ENCODE measurements at places on chromosomes 7 and 10.

DNA sequence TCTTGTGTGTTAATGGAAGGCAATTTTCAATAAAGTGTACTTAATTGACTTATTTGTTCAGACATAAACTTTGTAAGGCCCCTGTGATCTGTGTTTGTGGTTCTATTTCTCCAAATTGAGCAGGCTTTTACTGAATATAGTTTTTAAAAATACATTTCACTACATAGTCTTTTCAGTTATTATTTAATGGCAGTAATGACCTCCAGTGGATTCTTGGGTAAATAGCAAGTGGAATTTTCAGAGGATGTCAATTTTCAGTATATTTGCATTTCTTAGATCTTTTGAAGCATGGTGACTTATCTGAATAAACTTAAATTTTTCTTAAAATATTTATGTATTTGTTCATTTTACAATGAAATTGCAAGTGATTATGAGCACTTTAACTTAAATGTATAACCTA lies 203.1 kb upstream of the PCLO start:
- no peak for DNase-seq

GRCh38 chr10:118595598-118596425 lies at the start of gene PRLHR:
TSS of gene PRLHR (minus strand) at chr10:118595648. CDS start at chr10:118595244, 404 bp downstream.
- no peak for DNase-seq

GRCh38 chr10:17831341-17831740 lies 22.2 kb downstream of the MRC1 start:
- DNase-seq: no peak

DNA sequence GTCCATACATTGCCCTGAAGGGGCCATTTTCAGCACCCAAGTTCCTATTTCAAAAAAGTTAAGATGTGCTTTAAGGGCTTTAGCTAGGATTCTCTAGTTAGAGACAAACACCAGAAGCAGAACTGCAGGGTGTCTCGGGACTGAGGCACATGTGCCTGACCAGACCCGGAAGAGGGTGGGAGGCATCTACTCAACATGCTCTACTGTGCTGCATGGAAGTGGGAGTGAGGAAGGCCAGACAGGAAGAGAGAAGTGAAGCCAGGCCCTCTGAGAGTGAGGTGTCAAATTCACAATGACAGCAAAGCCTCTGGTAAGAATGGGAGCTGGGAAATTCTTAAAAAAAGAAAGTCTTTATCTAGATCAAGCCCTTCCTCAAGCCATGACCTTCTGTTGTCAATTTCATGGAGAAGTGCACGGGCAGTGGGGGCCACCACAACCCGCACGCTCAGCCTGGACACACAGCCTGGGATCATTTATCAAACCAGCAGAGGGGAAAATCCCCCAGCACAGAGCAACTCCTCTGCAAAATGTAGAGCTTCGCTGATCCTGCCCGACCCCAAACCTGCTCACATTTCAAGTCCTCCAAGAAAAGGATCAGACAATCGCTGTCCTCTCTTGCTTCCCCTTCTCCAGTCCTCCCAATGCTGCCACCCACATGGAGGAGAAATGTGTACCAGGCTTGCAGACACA lies 38.7 kb downstream of the PLXNA4 start:
- no peak for DNase-seq

DNA sequence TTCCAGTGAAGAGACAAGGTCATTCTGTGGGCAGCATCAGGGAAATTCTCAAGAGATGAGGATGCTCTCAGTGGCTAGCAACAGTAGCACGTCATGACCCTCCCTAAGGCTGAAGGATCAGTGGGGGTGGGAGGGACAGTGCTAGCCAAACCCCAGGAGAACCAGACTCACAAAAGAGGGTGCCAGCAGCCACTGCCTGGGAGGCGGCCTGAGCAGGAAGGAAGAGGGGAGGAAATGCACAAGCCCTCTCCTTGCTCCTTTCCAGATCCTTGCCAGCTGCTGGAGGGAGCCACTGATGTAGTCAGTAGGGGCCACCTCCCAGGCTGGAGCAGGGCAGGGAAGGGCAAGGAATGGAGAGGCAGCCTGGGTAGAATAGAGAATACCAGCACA lies 302.7 kb downstream of the RPS24 start:
- DNase-seq: no peak

- DNase-seq: no peak
Observed at GRCh38 chr10:17782921-17783665, 26.1 kb upstream of the MRC1 start.

DNA sequence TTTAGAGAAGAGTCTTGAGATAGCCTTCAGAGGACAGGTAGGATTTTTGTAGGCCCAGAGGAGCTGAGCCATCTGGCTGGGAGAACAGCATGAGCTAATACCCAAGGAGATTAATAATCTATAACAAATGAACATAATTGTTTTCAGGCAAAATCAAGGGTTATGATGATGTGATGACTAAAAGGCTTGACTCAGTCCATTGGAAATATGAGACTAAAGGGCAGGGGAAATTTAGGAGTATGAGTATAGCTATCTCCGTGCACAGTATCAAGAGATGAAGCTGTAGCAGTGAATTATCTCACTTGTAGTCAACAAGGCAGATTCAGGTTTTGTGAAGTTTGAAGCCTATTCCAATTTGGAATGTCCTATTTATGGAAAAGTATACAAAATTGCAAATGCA lies 40.1 kb downstream of the CSTF2T start:
- no peak for DNase-seq

- DNase-seq: no peak
Observed at GRCh38 chr10:79285315-79286197, 61.7 kb upstream of the PPIF start.

DNA sequence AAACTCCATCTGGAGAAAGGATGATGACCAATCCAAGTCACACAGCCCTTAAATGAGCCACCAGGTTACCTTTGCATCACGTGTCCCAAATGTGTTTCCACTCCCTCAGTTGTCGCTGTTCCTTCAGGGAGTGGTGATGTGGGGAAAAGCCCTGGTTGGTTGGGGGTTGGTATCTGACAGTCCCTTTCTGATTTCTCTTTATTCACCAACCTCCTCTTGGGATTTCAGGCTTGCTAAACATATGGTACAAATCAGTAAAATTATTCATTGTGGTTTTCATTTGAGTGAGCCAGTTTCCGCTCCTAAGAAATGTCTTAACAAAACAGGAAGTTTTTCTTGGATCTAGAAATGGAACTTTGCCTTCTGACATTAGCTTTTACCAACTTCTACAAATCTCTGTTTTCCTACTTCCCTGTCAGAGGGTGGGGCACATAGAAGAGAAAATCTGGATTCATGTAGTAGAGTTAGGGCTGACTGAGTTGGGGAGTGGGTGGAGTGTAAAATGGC lies 40.0 kb upstream of the KMT2E start:
- no peak for DNase-seq

- no peak for DNase-seq
Observed at GRCh38 chr10:14405076-14406065, 74.6 kb upstream of the FRMD4A start.

DNA sequence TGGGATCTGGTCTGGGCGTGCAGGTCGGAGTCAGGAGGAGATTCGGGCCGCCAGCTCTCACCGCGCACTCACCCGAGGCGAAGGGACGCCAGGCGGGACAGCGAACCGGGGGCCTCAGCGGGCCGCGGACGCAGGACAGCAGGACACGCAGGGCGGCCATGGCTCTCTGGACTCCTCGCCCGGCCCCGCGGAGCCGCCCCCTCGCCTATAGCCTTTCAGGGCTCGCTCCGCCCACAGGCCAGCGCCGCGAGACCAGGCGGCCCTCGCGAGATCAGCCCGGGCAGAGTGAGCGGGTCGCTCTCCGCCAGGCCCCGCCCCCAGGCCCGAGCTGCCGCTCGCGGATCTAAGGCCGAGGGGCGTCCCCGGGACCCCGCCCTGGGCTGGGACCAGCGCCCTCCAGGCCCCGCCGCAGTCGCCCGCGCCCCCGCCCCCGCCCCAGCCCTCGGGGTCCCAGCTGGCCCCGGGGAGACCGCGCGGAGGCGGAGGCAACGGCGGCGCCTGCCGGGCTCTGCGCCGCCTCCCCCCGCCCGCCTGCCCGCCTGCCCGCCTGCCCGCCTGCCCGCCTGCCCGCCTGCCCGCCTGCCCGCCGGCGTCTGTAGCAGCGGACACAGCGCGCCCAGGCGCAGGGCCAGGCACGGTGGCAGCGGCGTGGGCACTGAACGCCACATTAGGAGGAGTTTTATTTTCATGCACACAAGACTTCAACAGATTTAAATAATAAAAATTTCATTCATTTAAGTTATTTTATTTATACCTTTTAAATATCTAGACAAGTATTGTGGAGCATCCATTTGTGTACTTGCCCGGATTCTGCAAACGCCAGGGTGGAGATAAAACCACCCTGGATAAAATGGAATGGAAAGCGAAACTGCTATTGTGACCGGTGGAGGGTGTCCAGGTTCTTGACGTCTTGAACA lies at the start of gene ECHS1:
Gene ECHS1 (minus strand): TSS at position 181 of the 917 bp plus-strand sequence. CDS start 21 bp downstream, at position 160.
- DNase-seq: peak; percentile 80

GRCh38 chr7:999941-1000935 lies 17.3 kb downstream of the CYP2W1 start:
- DNase-seq: no peak

DNA sequence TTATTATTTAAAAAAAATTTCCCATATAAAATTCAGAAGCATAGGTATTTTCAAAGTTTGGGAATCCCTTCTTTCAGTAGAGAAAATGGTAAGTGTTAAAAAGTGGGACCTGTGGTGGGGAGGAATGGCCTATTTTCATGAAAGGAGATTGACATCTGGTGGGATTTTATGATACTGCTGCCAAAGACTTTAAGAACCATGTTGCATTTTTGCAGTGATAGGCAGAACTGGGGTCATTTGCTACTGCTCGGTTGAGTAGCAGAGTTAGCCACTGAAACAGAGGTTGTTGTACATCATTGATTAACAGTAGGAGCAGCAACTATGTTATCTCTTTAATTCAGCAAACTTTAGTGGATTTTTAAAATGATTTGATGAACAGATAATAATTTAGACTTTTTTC lies 4.4 kb downstream of the BICC1 start:
- DNase-seq: no peak

- DNase-seq: no peak
Observed at GRCh38 chr7:121503730-121504129, 107.6 kb upstream of the FAM3C start.

- DNase-seq: no peak
Observed at GRCh38 chr7:101869026-101869900, 51.8 kb downstream of the CUX1 start.

DNA sequence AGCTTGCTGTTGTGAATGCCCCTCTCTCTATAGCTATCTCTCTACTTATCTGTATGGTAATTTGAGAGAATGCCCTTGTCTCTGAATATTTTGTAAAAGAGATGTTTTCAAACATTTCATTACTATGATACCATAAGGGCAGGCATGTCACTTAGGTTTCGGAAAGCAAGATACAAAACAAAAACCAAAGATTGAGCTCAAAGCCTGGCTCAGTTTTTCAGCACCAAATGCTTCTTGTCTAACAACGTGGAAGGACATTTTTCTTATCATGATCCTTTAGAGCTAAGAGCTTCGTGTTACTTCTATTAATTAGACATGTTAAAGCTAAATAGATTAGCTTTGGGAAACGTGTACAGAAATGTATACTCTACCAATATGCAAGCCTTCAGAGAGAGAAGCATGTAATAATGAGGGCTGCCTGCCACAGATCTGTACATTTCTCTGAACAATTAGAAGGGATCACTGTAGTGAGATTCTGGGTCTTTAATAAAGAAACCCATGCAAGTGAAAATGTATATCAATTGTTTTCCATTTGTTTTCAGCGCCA lies 148.9 kb downstream of the ARID5B start:
- DNase-seq: no peak

DNA sequence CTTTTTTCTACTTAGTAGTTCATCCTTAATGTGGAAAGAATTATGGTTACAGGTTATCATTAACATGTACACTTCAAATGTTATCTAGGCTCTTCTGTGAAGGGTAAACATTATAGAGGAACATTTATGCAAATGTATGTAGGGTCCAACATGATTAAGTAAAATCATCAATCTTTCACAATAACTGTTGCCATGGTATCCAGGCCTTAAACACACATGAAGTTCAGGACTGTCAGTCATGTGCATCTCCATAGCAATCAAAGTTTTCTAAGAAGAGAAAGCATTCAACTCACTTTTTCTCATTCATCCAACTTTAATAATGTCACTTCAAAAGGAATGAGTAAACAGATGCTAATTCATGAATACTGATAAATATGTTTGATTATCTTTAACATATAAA lies 83.6 kb downstream of the DNAJC1 start:
- no peak for DNase-seq

- DNase-seq: no peak
Observed at GRCh38 chr10:79093658-79094411, 25.1 kb downstream of the ZMIZ1 start.

- DNase-seq: no peak
Observed at GRCh38 chr7:127908430-127909258, 122.6 kb downstream of the LRRC4 start.

- DNase-seq: no peak
Observed at GRCh38 chr10:132117146-132117545, 51.4 kb downstream of the JAKMIP3 start.

DNA sequence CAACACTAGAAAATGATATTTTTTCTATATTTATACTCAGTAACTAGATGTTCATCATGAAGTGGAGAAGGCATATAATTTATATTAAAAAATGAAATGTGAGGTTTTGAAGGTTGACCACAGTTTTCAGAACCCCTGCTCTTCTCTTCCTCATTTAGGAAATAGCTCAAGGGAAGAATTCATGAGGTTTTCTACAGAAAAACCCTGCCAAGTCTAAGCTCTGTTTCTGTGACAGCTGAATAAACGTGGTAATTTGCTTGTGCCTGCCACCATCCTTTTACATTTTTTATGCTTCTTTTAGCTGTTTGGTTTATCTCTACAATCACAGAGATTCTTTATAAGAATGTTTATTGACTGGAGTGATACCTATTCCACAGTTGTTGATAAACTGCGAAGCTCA lies 630.3 kb upstream of the POT1 start:
- no peak for DNase-seq

- no peak for DNase-seq
Observed at GRCh38 chr10:106078895-106079576, 1085.5 kb downstream of the SORCS1 start.

DNA sequence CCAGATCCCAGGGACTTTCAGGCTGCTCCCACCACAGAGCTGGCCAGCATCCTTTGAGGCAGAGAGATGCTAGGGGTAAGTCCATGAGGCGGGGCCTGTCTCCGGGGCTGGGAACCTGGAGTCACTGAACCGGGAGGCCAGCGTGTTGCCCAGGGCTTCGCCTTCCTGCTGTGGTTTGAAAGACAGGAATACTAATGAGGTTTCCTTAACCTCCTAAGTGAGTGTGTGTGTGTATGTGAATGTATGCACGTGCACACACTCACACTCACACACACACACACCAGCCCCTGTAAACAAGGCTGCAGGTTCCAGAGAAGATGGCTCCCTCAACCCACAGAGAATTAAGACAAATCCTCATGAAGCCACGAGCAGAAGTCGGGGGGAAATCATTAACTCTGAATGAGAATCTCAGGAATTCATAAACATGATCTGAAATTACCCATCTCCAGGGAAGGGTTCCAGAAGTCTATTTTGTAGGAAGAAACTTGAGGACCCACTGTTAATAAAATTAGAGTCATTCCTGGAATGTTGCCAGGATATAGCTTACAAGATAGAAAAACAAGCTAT lies 20.3 kb upstream of the PFKP start:
- DNase-seq: no peak
